ENCODE measurements at places on chromosomes 2 and 18.
A peak's percentile ranks its signal among the peaks of the same experiment; 100 is the strongest.

GRCh38 chr2:6497048-6497447 is 368.7 kb downstream of the CMPK2 start:
- DNase-seq = no peak

- no peak for DNase-seq
Observed at GRCh38 chr2:118250001-118250400, 161.7 kb downstream of the INSIG2 start.

- no peak for DNase-seq
Observed at GRCh38 chr2:45826460-45826859, 175.0 kb downstream of the PRKCE start.

DNA sequence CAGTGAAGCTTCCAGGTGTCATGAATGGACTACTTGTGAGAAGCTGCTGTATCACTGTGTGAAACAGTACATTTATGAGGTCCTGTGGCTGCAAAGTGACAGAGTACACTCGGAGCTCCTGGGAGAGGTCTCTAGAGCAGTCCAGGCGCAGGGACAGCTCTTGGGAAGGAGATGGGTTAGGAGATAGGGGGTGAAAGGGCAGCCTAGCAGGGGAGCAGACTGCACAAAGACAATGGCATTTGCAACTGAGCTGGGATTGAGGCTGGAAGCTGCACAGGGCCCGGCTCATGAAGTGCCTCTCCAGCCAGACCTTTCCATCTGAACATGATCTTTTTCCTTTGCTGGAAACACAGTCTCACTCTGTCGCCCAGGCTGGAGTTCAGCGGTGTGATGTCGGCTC is 83.6 kb downstream of the RHOB start:
- no peak for DNase-seq

- DNase-seq = no peak
Observed at GRCh38 chr18:70287731-70288130, 1.1 kb upstream of the SOCS6 start.

- no peak for DNase-seq
Observed at GRCh38 chr2:198756166-198756565, 701.6 kb downstream of the SATB2 start.

- no peak for DNase-seq
Observed at GRCh38 chr2:101619191-101619591, 78.3 kb upstream of the MAP4K4 start.

GRCh38 chr2:223416815-223417610 is 185.1 kb downstream of the SCG2 start:
- DNase-seq = no peak

DNA sequence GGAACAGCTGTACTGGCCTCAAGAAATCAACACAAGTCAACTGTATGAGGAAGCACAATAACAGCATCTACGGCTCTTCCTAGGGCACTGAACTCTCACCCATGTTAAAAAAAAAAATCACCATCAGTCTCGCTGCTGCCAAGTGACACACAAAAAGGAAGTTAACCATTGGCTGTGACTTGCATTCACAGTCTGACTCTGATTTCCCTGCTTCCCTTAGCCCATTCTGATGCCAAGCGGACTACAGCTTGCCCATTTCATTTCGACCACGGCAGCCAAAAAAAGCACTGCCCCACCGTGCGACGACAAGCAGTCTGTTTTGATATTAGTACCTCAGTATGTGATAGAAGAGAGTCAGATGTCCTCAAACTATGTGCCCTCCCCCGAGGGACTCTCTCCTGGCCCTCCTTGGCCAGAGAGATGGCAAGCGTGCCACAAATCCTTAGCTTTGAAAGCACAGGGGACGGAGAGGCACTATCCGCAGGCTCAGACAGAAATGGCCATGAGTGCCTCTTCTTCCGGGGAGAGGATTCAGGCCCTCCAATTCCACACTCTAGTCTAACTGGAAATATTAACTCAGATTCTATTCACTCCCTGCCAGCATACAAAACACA is 250.0 kb downstream of the TCF4 start:
- DNase-seq = no peak

- DNase-seq = no peak
Observed at GRCh38 chr2:189613650-189614420, 33.2 kb upstream of the SLC40A1 start.

DNA sequence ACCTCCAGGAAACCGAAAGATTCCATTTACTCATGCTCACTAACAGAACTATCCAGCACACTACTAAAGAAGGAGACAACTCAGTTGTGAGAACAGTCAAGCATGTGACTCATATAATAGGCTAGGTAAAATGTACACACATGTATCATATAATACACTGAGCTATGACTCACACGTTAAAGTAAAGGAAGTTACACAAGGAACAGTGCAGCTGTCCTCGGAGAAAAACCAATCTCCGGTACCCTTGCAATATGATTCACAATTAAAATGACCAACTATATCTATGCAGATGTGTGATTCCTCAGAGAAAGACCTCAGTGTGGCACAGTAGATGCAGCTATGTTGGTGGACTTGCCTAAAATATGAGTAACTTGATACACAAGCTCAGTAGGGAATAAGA is 76.5 kb downstream of the STRN start:
- no peak for DNase-seq

DNA sequence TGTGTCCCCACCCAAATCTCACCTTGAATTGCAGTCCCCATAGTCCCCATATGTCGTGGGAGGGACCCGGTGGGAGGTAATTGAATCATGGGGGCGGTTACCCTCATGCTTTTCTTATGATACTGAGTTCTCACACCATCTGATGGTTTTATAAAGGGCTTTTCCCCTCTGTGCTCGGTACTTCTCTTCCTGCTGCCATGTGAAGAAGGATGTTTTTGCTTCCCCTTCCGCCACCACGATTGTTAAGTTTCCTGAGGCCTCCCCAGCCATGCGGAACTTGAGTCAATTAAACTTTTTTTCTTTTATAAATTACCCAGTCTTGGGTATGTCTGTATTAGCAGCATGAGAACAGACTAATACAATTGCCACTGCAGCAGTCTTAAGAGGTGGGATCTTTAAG is 134.9 kb downstream of the LTBP1 start:
- no peak for DNase-seq

DNA sequence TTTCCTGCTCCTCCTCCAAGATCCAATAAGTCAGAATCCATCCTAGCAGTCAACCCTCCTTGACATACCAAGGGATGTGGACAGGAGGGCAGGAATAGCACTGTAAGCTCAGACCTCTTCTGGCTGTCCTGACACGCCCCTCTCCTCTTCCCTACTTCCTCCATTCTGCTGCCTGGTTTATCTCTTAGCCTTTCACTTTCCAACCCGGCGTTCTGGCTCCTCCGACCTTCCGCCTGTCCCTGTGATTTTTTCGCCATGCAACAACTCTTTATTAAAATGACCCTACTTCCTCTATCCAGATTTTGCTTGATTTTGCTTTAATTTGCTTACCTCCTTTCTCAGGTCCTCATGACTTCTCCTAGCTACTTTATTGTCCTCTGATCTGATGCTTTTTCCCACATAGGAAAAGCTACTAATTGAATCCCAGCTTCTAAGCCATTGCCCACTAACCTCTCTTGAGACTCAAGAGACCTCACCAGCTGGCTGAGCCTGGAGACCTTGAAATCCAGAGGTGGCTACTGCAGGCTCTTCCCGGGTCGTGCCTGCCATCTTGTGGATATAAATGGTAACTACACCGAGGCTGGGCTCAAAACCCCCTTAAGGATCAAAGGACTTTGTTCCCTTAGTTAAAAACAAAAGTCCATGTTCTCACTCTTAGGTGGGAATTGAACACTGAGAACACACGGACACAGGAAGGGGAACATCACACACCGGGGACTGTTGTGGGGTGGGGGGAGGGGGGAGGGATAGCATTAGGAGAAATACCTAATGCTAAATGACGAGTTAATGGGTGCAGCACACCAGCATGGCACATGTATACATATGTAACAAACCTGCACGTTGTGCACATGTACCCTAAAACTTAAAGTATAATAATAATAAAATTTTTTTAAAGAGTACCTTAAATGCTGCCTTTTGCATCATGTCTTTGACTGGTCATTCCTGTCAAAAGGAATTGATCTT is 139.4 kb downstream of the AKAIN1 start:
- peak; percentile 22 for DNase-seq

DNA sequence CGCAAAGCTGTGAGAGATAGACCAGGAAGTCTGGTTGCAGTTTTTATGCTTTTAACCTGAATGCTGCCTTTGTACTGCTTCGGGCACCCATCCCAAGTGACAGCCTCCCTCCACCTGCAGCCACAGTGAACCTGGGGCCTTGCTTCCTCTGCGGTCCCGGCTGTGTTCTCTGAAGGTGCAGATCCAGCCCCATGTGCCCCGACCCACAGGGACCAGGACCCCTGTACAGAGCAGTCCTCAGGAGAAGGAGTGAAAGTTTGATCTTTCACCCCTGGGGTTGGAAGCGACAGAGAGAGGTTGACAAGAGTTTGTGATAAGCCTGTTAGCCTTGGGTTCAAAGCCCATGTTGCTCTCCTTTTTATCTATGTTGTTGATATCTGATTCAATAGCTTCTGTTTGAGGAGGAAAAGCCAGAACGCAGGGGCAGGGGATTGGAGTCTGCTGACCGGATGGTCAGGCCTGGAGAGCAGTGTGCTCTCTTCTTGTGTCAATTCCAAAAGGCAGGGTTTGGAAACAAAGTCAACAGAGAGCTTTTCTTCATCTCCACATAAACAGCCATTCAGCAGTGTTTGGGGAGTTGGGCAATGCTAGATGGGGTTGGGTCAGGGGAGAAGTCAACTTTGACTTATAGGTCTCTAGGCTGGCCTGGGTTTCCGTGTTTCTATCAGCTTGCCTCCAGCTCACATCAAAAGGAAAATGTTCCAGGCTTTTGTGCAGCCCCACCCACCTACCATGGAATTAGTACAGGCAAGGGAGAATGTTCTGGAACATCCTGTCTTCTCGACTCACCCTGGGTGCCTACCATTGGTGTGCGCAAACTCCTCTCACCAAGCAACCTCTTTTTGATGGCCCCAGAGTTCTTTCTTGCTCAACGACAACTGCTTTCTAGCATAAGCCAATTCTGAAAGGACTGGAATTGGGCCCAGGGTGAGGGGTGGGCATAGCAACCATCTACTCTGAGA is 214.9 kb downstream of the ALPK2 start:
- DNase-seq = no peak
